Keratinocyte (primary cell): ENCODE measurements at places on chromosomes 7 and 10. TPM values are rescaled to one million over a fixed set of nuclear protein-coding genes. Genes with fewer than 3 reads are reported as not detected.

DNA sequence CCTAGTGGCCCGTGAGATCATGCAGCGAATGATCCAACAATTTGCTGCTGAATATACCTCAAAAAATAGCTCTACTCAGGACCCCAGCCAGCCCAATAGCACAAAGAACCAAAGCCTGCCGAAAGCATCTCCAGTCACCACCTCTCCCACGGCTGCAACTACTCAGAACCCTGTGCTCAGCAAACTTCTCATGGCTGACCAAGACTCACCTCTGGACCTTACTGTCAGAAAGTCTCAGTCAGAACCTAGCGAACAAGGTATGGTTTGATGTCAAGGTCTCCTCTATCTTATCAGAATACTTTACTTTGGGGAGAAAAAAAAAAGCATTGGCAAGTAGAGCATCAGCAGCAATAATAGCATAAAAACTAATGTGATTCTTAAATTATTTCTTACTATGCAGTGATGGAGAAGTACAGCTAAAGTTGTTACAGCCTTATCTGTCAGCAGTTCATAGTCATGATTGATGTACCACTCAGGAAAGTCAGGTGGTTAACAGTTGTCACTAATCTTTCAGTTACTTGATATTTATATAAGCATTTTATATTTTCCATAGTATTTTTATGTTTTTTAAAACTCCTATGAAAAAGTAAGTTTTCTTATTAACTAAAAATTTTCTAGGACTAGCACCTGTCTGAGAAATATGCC is 117.1 kb downstream of the LCOR start:
- H3K4me1 ChIP-seq = no peaks in the 10 kb centered on the region
- DNase-seq = no peak
- no peaks in the 10 kb centered on the region for H3K36me3 ChIP-seq
- H3K4me3 ChIP-seq = no peak overlapping the region
- no peaks in the 10 kb centered on the region for H3K27me3 ChIP-seq
- no peak overlapping the region for H3K27ac ChIP-seq

DNA sequence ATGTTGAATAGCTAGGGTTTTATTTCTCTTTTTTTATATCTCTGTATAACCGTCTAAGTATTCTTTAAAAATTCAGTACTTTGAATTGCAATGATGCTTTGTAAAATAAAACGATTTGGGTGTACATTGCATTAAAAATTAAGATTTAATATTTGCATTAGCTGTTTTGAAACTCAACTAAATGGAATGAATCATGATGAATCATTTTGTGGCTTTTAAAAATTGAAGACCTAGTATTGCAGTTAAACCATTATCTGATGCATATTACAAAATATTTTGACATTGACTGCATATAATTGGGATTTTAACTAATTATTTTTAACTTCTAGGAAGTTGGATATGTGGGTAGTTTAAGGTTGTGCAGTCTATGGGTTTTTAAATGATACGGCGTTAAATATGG is 314.0 kb downstream of the CDK14 start:
- H3K4me3 ChIP-seq = no peak overlapping the region
- no peaks in the 10 kb centered on the region for H3K36me3 ChIP-seq
- no peak for DNase-seq
- H3K27me3 ChIP-seq = no peaks in the 10 kb centered on the region

DNA sequence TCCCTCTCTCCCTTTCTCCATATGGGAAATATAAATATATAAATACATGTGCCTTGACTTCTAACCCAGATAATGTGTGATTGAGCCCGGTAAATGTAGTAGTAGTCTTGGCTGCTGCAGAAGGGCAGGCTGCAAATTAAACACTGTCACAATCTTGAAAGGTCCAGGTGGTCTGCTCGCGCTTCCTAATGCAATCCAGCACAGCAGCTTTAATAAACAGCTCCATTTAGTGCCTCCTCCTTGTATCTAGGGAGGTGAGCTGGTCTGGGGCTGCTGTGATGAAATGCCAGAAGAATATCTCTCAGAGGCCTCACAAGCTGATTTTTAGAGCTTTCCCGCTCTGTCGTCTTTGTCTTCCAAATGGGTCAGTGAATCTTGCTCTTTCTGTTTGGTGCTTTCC is 782 bp downstream of the POU6F2 start:
- H3K4me1 ChIP-seq = no peaks in the 10 kb centered on the region
- no peak for DNase-seq
- no peak overlapping the region for H3K4me3 ChIP-seq

- H3K27ac ChIP-seq = no peak overlapping the region
- H3K4me1 ChIP-seq = peaks cover 44% of the 10 kb centered on the region
- H3K27me3 ChIP-seq = no peaks in the 10 kb centered on the region
- no peak overlapping the region for H3K4me3 ChIP-seq
These were observed 33.8 kb downstream of the IL15RA start for GRCh38 chr10:5943536-5943935.

EBLN1 gene
- polyA plus RNA-seq = not detected in 3 replicates

DNA sequence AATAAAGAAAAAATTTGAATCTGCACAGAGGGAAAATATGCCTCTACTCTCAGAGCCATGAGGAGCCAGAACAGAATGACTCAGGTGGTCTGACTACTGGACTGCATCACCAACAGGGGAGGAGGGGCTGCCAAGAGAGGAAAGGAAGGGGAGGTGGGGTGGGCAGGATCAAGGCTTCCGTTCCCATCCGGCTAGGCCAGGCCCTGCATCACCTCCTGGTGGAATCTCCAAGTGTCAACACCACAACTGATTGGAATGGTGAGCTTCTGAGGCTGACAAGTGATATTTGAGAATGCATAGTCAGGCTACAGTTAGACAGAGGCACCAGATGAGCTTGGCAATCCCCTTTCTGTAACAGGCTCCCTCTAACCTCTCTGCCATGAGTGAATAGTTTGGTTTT is 10.4 kb upstream of the GPR26 start:
- H3K27me3 ChIP-seq = no peaks in the 10 kb centered on the region
- no peaks in the 10 kb centered on the region for H3K36me3 ChIP-seq
- DNase-seq = no peak
- H3K4me3 ChIP-seq = no peak overlapping the region
- H3K27ac ChIP-seq = no peak overlapping the region

DNA sequence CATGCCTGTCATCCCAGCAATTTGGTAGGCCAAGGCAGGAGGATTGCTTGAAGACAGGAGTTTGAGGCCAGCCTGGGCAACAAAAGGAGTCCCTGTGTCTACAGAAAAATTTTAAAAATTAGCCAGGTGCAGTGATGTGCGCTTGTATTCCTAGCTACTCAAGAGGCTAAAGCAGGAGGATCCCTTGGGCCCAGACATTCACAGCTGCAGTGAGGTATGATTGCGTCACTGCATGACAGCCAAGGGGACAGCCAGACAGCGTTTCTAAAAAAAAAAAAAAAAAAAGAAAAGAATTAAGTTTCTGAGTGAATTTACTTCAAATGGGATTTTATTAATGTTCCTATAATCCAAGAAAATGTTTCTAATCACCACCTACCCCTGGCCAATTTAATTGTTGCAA is 87.4 kb upstream of the RNF148 start:
- no peak for DNase-seq
- H3K27ac ChIP-seq = no peak overlapping the region
- H3K27me3 ChIP-seq = no peaks in the 10 kb centered on the region
- no peaks in the 10 kb centered on the region for H3K36me3 ChIP-seq
- no peak overlapping the region for H3K4me3 ChIP-seq

HOXA11 gene
- polyA plus RNA-seq = 0.07 to 0.18 TPM (median 0.14 TPM) in 3 replicates

SPDYE1 gene
- polyA plus RNA-seq = not detected in 3 replicates

- H3K4me3 ChIP-seq = no peak overlapping the region
- H3K27me3 ChIP-seq = no peaks in the 10 kb centered on the region
- H3K4me1 ChIP-seq = peaks cover 8% of the 10 kb centered on the region
- no peaks in the 10 kb centered on the region for H3K36me3 ChIP-seq
- peak overlapping the region; percentile 61 for H3K27ac ChIP-seq
- DNase-seq = no peak
These were observed 65.5 kb downstream of the LRRC17 start for GRCh38 chr7:102978284-102978683.

GRCh38 chr10:24822590-24822989 is 98.9 kb upstream of the ARHGAP21 start:
- H3K36me3 ChIP-seq = no peaks in the 10 kb centered on the region
- no peak overlapping the region for H3K4me3 ChIP-seq
- H3K27me3 ChIP-seq = no peaks in the 10 kb centered on the region
- DNase-seq = no peak
- peak overlapping the region; percentile 21 for H3K27ac ChIP-seq

PON1 gene
- polyA plus RNA-seq = not detected in 3 replicates
